Activated gamma-delta T cell treated with Interleukin-2 at 50 U/mL for 16 hours (primary cell): ENCODE measurements at places on chromosomes 4 and X.

GRCh38 chr4:721261-722168 lies 15.9 kb downstream of the PCGF3 start:
- no peak for DNase-seq

DNA sequence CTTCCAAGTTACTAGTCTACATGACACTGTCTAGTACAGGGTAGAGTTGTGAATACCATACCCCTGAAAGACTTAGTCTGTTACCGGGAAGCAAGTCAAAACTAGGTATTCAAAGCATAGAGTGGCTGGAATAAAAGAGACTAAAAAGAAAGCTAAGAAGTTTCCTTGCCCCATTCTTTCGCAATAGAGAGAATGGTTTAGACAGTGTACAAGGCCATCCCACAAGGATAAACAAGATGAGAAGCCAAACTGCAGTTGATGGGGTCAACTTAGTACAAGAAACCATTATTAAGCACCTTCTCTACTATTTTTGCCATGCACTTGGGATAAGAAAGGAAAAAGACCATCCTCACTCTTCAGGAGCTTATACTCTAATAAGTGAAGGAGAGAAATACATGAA lies 30.3 kb downstream of the AMMECR1 start:
- DNase-seq: no peak

- DNase-seq: no peak
Measured at GRCh38 chr4:24924309-24924781, 11.5 kb upstream of the CCDC149 start.

GRCh38 chrX:8201896-8202331 lies 30.8 kb upstream of the VCX2 start:
- no peak for DNase-seq

- no peak for DNase-seq
Measured at GRCh38 chr4:77451530-77451929, 154.1 kb upstream of the CXCL13 start.

GRCh38 chr4:1209821-1210220 lies 37.4 kb upstream of the SPON2 start:
- DNase-seq: no peak

DNA sequence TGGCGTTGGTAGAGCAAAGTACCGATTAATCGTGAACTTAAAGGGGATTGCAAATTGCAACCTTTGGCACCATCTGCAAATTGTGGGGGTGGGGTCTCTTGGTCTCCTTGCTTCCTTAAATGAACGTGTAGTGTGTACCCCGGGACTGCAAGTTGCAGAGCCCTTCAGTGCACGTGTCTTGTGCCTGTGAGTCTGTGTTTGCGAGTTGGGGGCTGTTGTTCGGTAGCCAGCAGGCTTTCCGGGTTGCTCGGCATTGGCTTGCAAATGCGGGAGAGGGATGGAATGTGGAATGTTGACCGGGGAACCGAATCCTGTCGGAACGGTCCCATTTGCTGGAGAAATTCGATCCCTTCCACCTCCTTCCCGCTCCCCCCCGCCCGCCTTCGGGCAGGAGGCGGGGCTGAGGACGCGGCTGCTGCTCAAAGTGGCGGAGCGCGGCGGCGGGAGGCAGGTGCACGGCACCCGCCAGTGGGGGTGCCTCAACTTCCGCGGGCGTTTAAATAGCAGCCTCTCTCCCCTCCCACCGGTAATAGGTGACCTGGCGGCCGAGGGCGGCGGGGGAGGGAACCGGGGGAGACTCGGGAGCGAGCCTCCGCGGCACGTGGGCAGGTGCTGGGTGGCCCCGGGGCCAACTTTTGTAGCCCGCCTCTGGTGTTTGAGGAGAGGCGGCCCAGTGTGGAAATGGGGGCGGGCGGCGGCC lies 1.5 kb downstream of the JADE1 start:
- DNase-seq: peak; percentile 77

- no peak for DNase-seq
Measured at GRCh38 chr4:173748353-173748752, 218.3 kb upstream of the HAND2 start.

DNA sequence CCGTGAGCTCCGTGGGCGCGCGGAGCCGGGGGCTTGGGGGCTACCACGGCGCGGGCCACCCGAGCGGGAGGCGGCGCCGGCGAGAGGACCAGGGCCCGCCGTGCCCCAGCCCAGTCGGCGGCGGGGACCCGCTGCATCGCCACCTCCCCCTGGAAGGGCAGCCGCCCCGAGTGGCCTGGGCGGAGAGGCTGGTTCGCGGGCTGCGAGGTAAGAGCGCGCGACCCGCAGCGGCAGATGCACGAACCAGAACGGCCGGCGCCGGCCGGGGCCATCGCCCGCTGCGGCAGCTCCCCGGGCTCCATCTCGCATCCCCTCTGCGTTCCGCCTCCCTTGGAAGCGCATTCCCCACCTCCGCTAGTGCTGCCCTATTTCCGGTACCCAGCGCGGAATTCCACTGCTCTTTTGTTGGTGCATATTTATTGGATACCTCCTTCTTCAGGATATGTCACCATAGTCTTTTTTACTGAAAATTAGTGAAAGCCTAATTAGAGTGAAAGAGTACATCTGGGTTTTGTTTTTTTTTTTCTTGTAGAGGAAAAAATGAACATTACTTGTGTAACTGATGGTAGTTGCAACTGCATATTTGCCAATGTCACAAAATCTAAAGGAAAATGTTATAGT lies 797 bp downstream of the PKD2 start:
- peak; percentile 6 for DNase-seq

GRCh38 chr4:14308229-14308651 lies 680.7 kb upstream of the BOD1L1 start:
- no peak for DNase-seq

- no peak for DNase-seq
Measured at GRCh38 chr4:90146306-90146705, 19.1 kb downstream of the CCSER1 start.

- DNase-seq: no peak
Measured at GRCh38 chrX:65783746-65784145, 116.3 kb downstream of the MSN start.

DNA sequence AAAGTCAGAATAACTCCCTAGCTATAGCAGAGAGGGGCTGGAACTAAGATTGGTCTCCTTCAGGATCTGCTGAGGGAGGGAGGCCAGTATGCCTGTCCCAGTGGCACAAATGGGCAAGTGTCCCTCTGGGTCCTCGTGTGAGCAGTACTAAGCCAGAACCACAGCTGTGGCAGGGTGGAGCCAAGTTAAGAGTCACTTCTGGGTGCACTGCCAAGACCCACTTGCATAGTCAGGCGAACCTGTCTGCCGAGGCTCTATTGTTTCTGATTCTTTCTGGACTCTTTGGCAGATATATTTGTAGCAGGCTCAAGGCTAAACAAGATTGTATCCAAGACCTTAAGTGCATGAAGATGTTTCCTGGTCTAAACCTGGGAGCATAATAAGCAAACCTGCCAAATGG lies 1123.7 kb upstream of the POU3F4 start:
- DNase-seq: no peak

DNA sequence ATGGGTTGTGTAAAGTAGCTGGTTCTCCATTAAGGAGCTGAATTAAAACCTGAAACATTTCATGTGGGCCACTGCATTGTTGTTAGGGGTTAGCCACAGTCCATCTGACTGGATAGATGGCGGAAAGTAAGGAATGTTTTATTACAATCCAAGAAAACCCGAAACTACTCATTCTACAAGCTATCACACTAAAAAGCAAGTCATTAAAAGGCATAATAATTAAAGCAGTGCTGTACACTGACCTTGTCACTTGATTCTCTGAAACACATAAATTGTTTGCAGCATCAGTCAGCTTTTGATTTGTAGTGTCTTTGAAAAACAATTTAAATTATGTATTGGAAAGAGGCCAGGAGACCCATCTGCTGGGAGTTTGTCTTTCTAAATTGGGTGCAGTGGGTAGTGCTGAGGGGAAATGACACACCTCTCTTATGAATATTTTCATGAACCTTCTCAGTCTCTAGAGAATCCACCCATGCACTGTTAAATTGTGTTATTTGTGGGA lies 75.7 kb upstream of the ANK2 start:
- DNase-seq: no peak

DNA sequence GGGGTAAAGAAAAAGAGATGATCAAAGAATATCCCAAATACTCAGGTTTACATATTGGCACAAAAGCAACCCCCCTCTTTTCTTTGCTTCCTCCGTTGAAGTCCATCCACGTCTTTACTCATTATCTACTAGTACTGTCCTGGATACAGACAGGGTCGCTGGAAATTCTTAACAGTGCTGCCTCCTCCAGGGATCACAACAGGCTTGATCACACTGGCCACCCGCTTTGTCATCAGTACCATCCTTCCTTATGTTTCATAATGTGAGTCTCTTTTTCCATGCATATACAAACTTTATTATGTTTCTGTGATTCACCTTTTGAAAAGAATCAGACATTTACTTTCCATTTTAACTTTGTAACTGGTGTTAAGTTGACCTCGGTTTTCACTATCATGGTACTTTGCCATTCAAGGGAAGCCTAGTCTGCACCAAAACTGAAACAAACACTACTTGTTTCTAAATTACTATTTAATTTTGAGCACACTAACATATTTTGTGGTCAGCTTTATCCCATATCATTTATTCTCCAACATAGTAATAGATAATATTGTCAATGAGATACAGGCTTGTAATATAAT lies 387.5 kb upstream of the PPP1R2C start:
- DNase-seq: no peak

- no peak for DNase-seq
Measured at GRCh38 chrX:78199851-78200250, 60.4 kb upstream of the TAF9B start.

- DNase-seq: no peak
Measured at GRCh38 chr4:168098248-168098717, 5.9 kb downstream of the ANXA10 start.

DNA sequence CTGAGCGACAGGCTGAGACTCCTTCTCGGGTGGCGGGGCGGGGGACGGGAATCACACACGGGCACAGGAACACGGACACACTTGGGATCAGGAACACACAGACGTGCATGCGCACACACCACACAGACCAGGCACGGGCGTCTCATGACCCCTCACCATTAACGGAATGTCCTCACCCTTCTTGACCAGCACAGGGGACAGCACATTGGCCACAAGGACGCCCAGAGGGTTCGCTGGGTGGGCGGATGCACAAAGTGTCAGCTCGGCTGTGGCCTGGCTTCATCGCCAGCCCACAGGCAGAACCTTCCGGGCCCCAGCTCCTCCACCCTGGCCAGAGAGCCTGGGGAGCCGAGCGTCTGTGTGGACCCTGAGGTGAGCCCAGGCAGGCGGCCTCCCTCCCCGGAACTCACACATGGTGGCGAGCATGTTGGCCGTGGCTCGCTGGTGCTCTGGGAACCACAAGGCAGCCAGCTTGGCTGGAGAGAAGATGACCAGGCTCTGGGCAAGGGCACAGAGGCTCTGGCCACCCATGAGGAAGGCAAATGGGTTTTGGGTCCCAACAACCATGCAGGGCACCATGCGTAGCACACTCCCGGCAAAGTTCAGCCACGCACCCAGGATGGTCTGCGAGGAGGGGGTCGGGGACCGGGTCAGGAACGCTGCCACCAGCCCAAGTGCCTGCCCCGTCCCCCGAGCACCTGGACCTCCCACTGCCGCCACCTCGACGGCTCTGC lies 3.1 kb downstream of the SLC49A3 start:
- no peak for DNase-seq
